ENCODE measurements at places on chromosomes 7 and 10. TPM values are rescaled to one million over a fixed set of nuclear protein-coding genes. Genes with fewer than 3 reads are reported as not detected.

GRCh38 chr10:103632247-103632642 is 138.7 kb downstream of the NEURL1 start:
- no peak for DNase-seq

GRCh38 chr7:29853072-29853471 is 46.8 kb downstream of the WIPF3 start:
- no peak for DNase-seq

DNA sequence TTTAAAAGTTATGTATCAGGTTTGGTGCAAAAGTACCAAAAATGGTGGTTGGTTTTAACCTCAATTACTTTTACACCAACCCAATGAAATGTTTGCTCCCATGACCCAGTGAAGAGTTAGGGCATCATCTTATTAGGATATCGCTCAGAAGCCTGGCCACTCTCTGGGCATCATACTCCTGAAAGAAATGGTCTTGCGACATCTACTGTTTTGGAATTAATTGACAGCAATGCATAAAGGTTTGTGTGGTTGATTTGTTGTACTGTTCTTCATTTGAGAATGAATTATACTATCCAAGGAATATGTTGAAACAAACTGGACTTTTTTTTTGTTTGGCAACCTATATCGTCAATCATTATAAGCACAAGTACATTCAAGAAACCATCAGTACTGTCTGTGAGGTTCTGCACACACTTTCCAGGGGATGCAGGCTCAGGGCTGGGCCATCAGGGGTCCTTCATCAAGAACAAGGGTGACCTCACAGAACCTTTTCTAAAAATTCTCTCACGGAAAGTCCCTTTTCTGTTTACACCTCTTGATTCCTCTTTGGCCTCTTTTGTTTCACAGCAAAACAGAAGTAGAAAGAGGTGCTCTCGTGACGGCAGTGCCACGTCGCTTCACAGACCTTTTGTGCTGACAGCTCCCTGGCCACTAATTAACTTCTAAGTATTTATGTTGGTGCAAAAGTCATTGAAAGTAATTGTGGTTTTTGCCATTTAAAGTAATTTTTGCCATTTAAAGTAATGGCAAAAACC is 117.2 kb upstream of the KLF6 start:
- DNase-seq: no peak

- DNase-seq: no peak
Measured at GRCh38 chr10:121592155-121592890, 5.9 kb downstream of the FGFR2 start.

DNA sequence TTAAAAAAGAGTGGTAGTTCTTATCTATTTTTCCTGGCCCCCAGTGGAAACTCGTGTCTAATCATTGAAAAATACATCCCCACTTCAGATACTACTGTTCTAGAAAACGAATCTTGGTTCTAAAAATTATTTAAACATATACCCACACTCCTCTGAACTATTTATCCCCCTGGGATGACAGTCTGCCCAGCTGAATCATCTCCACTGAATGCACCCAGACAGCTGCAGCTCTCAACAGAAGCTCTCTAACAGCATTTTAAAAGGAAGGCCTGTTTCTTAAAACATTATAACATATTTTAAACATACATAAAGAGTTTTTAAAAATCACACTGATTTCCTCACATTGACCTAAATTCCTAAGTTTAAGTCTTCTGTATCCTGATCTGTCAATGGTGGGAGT is 544.6 kb upstream of the PHF14 start:
- no peak for DNase-seq

DNA sequence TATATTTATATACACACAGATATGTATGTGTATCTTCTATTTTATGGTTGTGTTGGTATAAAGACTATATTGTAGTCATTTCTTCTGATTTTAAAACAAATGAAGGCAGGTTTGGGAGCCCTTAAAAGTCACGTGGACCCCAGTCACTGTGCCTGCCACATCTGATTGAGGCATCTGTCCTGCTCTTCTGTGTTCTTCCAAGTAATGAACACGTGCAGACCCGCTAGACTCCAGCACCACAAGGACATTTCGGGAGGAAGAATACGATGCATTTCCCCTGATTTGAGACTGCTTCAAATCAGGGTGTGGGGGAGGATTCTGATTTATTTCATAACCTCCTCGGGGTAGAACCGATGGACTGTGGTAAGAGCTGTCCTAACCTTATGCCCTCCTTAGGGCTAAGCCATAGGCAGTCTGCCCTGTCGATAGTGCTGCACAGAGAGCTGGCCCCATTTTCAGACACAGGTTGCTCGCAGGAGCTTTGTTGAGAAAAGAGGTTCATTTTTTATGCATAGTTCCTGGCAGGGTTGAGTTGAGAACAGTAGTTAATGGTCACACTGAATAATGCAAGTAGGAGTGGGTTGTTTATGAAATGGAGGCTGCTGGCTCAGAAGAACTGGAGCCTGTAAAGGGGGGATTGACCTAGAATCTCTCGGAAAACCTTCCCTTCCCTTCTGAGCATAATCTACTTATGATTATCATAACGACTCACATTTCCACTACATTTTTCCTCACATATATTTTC is 55.0 kb upstream of the C10orf120 start:
- DNase-seq: no peak

DNA sequence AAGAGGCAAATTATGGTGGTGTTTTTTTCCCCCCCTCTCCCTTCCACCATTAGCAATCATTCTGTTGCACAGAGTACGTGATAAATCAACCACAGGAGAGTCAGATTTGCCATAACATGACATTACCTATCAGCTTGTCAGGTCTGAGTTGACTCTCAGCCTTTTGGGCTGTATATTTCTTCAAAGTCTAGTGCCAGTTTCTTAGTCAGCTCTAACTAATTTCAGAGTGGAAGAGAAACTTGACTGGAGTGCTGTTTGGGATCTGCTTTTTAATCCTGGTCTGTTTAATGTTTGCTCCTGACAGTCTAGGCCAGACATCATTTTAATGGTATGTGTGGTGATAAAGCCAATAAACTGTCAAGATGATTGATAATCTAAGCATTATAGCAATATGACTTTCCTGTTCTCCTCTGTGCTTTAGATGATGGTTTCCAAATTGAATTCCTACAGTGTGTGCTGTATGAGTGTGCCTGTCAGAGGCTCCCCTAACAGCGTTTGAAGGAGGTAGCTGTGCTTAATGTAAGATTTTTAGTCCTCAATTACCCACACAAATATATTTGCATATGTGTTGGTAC is 76.9 kb downstream of the LRMDA start:
- DNase-seq: no peak

DNA sequence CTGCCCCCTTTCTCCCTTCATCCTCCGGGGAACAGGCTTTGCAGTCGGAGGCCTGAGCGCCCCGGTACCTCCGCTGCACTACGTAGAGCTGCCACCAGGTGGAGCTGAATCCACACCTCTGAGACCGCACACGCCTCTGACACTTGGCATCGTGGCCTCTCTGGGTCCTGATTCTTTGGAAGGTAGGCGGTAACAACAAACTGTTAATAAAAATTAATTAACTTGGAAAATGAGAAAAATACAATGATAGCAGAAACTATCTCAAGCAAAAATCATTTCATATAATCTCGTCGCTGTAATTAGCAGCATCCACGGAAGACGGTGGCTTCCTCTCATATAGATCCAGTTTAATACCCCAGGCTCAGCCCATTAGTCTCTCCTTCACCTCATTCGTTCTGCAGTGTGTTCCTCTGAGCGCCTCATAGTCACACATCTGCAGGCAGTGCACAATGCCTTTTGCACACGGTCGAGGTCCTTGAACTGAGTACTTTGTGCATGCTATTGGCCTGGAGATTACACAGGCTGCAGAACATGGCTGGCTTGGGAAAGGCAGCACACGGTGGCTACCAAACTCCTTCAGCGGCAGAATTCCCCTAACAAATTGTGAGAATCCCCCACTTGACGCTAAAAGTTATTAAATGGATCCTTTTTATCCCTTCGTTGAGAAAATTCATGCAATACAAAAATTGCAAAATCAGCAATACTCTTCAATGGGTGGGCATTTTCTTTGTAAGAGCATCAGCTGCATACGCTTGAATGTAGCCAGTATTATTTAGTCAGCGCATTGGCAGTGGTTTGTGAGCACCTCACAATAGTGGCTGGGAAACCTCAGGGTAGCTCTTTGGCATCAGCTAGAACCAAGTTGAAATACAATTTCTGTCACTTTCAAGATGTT is 18.7 kb downstream of the OR9A2 start:
- DNase-seq: peak; percentile 91

DNA sequence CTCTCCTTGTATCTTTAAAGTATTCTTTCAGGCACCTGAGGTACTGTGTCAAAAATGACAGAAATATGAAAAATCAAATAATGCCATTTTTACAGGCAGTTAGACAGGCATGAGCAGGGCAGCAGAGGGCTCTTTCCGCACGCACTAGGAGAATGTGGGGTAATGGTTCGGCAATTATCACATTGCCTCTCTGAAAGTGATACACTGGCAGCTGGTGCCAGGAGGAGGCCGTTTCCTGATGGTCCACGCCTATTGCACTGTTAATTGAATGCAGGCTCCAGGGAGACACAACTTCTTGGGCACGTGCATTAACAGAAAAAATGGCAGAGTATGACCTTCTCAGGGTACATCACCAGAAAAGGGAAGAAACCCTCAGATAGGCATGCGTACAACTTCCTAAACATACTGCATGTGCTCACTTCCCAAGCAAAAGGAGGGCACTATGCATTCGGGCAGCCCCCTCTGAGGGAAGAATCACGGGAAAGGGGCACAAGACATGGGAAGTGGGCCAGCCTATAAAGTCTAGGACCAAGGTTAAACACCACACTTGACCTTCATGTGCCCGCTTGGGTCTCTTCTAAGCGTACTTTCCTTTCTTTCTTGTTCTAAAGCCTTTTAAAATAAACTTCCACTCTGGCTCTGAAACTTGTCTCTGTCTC is 161.7 kb downstream of the TNS3 start:
- no peak for DNase-seq

DNA sequence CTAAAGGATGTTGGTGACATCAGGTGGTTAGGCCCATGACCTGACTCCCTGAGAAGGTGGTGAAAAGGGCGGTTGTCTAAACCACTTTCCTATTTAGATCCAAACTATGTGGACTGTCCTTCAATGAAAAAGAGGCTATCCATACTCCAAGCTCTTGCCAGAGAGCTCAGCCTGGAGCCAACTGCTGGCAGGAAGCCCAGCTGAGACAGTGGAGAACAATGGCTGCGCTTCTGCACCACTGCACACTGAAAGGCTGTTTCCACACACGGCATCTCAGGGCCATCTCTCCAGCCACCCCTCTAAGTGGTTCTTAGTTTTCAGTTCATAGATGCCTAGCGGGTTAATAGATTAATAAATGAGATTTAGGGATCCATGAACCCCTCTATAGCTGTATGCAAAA is 488.8 kb upstream of the ZMIZ1 start:
- no peak for DNase-seq

DNA sequence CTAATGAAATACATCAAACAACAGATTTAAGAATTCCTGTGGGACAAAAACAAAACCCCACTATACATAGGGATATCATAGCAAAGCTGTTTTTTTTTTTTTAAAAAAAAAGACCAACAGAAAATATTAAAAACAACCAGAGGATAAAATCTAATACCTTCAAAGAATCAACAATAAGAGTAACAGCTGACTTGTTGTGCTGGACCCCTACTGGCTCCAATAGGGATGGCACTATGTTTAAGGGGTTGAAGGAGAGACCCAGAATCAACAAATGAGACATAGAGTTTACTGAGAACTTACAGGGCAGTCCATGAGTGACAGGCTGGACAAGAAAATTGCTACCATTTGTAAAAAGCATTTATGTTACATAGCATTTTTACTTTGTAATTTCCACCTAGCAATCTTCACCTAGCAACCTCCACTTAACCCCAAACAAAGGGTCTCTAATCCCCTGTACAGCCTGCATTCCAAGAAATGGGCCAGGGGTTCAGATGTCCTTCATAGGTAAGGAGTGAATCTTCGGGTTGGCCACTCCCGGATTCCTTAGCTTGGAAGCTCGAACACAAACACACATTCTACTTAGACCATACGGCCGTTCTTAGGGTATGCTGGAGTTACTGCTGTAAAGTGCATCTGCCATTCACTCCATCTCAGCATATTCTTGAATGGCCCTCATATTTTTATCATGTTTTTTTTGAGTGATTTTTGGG is 25.8 kb downstream of the ASZ1 start:
- no peak for DNase-seq

- no peak for DNase-seq
Measured at GRCh38 chr7:102264367-102264891, 22.2 kb upstream of the SH2B2 start.

- DNase-seq: no peak
Measured at GRCh38 chr7:98288064-98288823, 6.8 kb downstream of the BRI3 start.

- DNase-seq: no peak
Measured at GRCh38 chr10:3033925-3034324, 33.4 kb upstream of the PFKP start.

DNA sequence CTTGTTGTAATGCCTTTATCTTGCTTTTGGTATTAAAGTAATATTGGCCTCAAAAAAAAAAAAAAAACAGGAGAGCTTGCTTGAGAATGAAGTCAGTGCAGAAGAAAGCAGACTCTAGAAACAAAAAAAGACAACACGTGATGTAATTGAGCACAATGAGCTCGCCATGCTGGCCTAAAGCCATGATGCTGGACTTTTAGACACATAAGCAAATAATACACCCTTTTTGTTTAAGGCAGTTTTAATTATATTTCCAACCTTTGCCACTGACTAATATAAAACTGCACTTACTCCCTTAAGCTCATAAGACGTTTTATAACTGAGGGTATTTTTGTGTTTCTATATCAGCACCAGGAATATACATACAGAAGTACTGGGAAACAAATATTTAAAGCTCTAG is 798.3 kb downstream of the KCNMA1 start:
- no peak for DNase-seq

TMEM130 gene
- total RNA-seq: 1.5 TPM

CFAP46 gene
- total RNA-seq: 0.56 TPM

OR13A1 gene
- total RNA-seq: not detected

RTKN2 gene
- total RNA-seq: 2.4 TPM

CALN1 gene
- not detected for total RNA-seq

TBXAS1 gene
- 3.5 TPM for total RNA-seq
